ENCODE measurements at places on chromosomes 3 and 15.

DNA sequence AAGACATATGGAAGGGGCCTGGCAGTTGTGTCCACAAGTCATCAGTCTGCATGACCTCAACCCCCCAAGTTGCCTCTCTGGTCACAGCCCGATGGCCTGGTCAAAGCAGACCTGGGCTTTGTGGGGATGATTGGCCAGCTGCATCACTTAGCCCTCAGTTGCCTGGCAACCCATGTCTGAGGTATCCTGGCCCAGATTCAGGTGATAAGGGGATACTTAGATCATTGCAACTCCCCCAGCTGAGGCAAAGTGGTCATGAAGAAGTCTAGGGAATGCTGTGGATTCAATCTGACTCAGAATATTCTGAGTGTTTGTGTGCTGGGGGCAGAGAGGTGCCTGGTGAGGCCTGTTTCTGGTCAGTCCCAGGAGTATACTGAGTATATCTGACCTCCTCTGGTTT is 5.0 kb downstream of the GPR156 start:
- no peak for DNase-seq

GRCh38 chr15:39855400-39855799 is 64.7 kb downstream of the GPR176 start:
- DNase-seq: no peak

DNA sequence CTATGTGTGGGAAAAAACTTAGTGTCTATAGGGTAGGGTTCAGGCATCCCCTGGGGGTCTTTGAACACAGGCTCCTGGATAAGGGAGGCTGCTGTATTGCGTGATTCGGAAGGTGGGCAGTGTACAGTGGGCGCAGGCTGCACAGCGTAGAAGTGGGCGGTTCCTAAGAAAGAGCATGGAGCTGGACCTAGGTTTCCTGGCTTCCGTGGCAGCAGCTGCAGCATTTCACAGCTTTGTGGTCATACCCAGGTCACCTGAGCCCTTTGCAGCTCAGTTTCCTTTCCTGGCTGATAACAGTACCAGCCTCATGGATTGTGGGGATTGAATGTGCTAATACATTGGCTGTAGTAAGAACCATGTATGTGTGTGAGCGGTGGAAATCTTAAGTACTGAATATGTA is 22.2 kb downstream of the CFAP100 start:
- no peak for DNase-seq

- DNase-seq: no peak
These were observed 11.0 kb downstream of the NDUFB5 start for GRCh38 chr3:179615458-179616173.

DNA sequence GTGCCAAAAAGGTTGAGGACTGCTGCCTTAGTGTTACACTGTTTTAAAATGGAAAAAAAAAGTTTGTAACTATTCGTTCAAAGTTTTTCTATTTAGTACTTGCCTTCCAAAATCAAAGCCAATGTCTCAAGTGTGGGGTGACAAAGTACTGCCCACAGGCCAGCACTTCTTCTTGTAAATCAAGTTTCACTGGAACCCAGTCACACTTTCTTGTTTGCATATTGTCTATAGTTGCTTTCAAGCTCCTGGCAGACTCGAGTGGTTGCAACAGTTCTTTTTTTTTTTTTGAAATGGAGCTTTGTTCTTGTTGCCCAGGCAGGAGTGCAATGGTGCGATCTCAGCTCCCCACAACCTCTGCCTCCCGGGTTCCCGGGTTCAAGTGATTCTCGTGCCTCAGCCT is 75.3 kb upstream of the RPL35A start:
- DNase-seq: no peak

- no peak for DNase-seq
These were observed 10.9 kb downstream of the SLC28A2 start for GRCh38 chr15:45262906-45263461.

- DNase-seq: no peak
These were observed 65.8 kb downstream of the SV2B start for GRCh38 chr15:91165850-91166249.

- DNase-seq: no peak
These were observed 4.4 kb upstream of the CLEC3B start for GRCh38 chr3:45021524-45022297.

Data from activated T-cell treated with anti-CD3 and anti-CD28 coated beads for 4 hours (primary cell).